ENCODE measurements at places on chromosomes 4 and X. TPM values are rescaled to one million over a fixed set of nuclear protein-coding genes. Genes with fewer than 3 reads are reported as not detected.

DGKK gene
- total RNA-seq = not detected

MAGEB1 gene
- not detected for total RNA-seq

APEX2 gene
- total RNA-seq = 29.9 TPM

PPEF1 gene
- 1.1 TPM for total RNA-seq

NDNF gene
- not detected for total RNA-seq

ZNF157 gene
- total RNA-seq = not detected

IL15 gene
- total RNA-seq = 13.5 TPM

MAGEA1 gene
- 0.13 TPM for total RNA-seq

ASMTL gene
- 19.6 TPM for total RNA-seq

Measured in A549 treated with Mapracorat at 1 μM for 4 hours (cell line).